ENCODE measurements at places on chromosomes 12 and 14.

DNA sequence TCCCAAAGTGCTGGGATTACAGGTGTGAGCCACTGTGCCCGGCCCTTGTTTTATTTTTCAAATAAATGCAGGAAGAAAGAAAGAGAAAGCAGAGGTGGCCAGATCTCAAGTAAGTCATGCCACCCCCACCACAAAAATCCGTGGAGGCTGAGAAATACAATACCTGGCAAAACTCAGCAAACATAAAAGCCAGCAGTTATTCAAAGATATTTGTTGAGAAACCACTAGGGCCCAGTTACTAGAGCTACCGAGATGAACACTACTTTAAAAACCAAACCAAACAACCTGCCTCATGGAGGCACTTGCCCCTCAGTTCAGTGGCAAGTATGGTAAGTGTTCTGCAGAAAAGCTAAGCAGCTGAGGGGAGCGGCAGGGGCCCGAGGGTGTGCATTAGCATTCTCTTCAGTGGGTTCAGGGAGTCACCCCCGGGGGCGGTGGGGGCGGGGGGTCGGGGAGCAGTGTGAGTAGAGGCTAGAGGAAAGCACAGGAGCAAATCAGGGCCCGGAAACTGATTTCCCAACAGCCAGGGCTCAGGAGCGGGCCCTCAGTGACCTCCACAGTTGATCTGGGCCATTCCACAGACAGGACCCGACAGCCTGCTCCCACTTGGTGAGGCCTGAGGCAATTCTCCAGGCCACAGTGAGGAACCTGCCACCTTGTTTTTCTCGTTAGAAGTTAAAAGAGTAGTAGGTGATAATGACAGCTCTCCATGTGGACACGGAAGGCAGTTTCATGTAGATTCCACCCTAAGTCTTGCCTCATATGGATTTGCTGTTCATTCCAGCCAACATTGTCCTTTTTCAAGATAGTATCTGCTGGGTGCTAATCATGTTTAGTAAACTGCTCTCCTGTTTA lies 8.6 kb downstream of the EVL start:
- DNase-seq: no peak

GRCh38 chr12:12654691-12655460 lies 41.1 kb downstream of the GPR19 start:
- DNase-seq: no peak

DNA sequence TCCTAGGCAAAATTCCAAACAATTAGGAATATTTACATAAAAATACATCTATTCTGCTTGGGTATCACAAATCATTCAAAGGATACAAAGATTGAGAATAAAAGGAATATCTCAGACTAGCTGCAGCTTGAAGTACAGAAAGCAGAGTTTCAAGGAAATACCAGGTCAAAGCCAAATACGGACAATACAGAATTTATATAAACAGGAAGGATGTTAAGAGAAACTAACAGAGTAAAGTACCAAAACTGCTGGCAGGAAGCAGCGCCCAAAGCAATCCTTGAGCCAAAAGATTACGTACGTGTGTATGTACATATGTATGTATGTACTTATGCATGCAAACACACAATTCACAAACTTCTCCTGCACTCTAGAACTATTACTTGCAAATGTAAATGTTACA lies 86.6 kb downstream of the PPP1R12A start:
- DNase-seq: no peak

GRCh38 chr12:2335513-2335912 lies 282.7 kb downstream of the CACNA1C start:
- DNase-seq: no peak

DNA sequence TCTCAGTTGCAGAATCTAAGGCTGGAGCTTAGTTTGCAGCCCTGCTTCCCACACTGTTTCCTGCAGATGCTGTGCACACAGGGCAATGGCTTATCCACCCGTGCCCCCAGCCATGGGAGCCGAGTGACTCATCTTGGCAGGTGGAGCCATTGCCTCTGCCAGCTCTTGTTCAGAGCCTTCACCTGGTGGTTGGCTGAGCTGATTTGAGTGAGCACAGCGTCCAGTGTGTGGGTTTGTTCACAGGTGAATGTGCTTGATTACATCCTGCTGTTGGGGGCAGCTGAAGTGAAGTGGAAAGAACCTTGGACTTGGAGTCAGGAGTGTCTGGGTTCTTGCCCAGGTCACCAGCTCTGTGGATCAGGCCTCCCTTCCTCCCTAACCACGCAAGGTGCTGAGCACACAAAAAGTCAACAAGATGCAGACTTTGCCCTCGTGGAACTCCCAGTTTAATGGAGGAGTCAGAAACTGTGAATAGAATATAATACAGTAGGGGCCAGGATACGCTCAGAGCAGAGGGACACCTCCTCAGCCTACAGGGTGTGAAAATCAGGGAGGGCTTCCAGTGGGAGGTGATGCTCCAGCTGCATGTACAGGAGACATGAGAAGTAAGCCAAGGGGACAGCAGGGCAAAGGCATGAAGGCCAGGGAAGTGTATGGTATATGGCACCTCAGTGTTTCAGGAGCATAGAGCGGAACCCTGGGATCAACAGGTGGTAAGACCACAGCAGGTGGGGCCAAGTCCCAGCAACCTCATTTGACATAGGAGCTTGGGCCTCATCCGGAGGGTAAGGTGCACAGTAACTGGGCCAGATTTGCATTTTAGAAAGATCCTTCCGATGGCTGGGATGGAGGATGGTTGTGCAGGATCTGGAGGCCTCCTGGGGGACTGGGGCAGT lies 22.8 kb downstream of the JDP2 start:
- DNase-seq: no peak

DNA sequence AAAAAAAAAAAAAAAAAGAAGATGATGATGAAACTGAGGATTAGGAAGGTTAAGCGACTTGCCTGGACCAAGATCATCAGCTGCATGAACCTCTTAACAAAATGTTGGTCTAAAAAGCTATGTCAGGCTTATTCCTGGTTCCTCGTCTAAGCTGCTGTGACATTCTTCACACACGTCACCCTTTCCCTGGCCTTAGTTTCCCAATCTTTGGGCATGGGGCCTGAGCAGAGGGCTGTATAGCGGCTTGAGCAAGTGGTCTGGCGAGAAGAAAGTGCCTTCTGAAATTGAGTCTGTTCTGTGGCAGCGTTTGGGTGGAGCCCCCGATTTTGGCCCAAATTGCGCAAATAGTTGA lies 58.7 kb upstream of the CCND2 start:
- no peak for DNase-seq

GRCh38 chr12:130300737-130301535 lies 36.8 kb upstream of the PIWIL1 start:
- no peak for DNase-seq

DNA sequence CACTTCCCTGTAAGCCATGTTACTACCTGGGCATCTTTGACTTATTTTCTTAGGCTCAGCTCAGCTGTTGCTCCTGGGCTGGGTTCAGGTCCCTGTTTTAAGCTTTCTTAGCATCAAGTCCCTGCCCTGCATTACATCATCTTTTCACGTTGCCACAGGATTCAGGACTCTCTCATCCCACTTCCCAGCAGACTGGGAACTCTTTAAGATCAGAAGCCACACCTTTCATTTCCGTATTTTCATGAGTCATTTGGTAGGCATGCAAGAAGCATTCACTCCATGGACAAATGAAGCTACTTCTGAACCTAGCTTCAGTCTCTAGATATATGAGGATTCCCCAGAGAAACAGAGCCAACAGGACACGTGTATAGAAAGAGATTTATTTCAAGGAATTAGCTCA lies 726.8 kb downstream of the VRK1 start:
- no peak for DNase-seq

DNA sequence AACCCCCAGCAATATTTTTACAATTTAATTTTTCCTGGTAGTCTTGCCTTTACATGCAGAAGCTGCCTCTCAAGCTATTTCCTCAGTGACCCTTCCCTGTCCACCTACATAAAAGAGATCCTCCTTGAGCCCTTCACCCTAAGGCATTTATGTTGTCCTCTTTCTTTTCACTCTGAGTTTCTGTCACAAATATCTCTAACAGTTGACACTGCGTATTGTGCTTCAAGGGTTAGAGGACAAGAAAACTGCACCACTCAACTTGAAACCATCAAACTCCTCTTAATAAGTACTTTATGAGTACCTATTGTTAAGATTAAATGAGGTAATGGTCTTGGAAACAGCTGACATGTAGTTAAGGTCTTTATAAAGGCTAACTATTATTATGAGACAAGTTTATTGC lies 557.7 kb downstream of the TRHDE start:
- no peak for DNase-seq

GRCh38 chr12:106982229-106982628 lies 4.7 kb downstream of the MTERF2 start:
- no peak for DNase-seq

GRCh38 chr12:120225852-120226640 lies 25.1 kb upstream of the RPLP0 start:
- DNase-seq: no peak

DNA sequence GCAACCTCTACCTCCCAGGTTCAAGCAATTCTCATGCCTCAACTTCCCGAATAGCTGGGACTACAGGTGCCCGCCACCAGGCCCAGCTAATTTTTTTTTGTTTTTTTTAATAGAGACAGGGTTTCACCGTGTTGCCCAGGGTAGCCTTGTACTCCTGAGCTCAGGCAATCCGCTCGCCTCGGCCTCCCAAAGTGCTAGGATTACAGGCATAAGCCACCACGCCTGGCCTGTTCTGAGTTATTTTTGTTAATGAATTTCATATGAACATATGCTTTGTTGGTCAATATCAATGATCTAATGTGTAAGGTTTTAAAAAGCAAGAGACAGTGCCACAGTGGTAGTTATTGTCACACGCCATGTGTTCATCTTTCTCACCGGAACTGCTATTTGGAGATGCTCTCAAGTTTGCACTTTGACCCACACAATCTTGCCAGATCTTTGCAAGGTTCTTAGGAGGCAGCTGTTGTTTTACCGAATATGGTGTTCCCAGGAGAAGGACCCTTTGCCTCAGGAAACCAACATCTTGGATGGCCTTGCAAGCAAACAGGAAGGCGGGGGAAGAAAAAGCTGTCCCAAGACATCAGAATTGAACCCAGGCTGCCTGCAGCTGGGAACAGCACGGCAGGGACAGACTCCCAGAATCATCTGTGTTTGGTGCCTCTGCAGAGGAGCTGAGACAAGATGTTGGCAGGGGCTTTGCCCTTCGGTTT lies 30.0 kb downstream of the GALNT16 start:
- no peak for DNase-seq

GRCh38 chr14:90332271-90332584 lies 487 bp upstream of the NRDE2 start:
- DNase-seq: no peak

DNA sequence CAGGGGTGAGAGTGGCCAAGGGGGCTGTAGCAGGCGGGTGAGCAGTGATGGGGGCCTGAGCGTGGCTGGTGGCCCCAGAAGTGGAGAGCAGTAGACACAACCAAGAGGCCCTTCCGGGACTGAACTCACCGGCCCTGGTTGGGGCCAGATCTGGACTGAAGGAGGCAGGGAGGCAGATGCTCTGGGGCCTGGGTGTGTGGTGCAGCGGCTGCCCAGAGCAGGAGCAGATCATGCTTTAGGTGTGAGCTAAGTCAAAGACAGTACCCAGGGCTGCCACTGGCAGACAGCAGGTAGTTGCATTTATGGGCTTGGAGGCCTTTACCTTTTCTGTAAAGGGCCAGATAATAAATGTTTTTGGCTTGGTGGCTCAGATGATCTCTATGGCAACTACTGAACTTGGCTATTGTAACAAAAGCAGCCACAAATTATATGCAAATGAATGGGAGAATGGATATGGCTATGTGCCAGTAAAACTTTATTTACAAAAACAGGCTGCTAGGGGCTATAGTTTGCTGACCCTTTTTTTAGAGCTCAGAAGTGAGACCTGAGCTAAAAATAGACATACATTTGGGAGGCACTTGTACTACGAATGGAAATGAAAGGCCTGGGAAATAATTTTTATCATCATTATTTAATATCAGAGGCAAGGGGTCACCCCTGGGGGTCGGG lies 25.6 kb downstream of the SETD1B start:
- no peak for DNase-seq

DNA sequence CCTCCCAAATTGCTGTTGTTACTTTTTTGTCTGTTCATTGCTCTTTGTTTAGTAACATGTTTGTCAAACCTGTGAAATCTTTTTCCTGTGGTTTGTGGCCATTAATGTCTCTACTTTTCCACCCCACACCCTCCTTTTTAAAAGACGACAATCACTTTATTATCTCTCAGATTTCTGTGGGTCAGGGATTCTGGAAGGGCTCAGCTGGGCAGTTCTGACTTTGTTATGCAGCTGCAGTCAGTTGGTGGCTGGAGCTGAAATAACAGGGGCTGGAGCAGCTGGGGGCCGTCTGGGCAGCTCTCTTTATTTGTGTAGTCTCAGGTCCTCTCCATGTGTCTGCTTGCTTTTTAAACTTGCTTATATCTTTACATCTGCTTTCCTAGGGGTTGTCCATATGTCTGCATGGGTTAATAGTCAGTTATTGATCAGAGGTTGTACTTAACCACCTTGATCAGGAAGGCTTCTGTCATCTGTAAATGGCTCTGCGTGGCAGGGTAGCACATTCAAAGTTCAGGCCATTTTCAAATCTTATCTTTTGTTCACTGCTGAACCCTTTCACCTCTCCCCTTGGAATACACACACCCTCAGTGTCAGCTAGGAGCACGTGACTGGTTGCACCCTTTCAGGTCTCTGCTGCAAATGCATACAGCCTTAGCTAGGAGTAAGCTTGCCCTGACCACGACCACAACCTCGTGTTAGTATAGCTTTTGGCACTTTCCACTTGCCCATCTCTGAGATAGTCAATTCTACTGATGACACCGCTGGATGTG lies 27.9 kb downstream of the BORCS5 start:
- DNase-seq: peak; percentile 34

DNA sequence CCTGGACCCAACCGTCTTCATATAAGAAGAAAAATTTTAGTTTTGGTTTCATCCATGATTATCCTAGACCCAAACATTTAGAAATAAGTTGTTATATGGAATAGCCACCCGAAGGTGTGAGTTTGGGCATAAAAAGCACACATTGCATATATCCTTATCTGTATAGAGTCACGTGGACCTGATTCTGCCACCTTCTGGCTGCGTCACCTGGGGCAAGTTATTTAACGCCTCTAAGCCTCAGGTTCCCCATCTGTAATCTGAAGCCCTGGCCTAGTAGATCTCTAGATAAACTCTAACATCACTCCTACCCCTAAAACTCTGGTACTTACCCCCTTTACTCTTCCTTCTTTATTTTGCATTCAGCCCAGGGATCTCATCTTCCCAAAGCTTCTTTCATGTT lies 14.3 kb upstream of the KRT5 start:
- DNase-seq: no peak

GRCh38 chr14:105841022-105842009 lies 314.9 kb downstream of the TMEM121 start:
- DNase-seq: no peak

- no peak for DNase-seq
These were observed 1.0 kb upstream of the ATG14 start for GRCh38 chr14:55412676-55413075.

GRCh38 chr12:108457006-108457733 lies 57.9 kb upstream of the FICD start:
- no peak for DNase-seq
